ENCODE measurements at places on chromosomes 2 and 18.

- DNase-seq = no peak
Observed at GRCh38 chr2:190912726-190913125, 32.1 kb downstream of the GLS start.

DNA sequence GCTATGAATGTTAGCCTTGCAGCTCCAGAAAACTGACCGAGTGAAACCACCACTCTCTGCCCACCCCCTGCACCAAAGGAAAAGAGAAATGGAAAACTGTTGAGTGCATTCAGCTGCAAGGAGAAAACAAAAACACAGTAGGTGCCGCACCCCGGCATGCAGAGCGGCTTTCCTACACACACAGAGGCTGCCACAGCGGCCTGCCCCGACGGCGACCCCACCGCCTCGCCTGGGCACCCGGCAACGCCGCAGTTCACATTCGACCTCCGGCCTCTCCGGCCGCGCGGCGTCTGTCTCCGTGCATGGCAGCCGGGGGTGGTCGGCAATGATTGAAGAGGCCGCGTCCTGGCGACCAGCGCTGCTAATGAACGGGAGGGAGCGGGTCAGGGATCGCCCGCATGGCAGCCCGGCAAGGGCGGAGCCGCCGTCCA lies 417.1 kb upstream of the SALL3 start:
- no peak for DNase-seq

GRCh38 chr2:219387306-219388120 lies at the start of gene DNPEP:
Gene DNPEP (minus strand): TSS chr2:219387912. CDS start chr2:219387794, 118 bp downstream.
- DNase-seq = peak; percentile 98

GRCh38 chr2:229343661-229344060 lies 72.6 kb upstream of the PID1 start:
- DNase-seq = no peak

DNA sequence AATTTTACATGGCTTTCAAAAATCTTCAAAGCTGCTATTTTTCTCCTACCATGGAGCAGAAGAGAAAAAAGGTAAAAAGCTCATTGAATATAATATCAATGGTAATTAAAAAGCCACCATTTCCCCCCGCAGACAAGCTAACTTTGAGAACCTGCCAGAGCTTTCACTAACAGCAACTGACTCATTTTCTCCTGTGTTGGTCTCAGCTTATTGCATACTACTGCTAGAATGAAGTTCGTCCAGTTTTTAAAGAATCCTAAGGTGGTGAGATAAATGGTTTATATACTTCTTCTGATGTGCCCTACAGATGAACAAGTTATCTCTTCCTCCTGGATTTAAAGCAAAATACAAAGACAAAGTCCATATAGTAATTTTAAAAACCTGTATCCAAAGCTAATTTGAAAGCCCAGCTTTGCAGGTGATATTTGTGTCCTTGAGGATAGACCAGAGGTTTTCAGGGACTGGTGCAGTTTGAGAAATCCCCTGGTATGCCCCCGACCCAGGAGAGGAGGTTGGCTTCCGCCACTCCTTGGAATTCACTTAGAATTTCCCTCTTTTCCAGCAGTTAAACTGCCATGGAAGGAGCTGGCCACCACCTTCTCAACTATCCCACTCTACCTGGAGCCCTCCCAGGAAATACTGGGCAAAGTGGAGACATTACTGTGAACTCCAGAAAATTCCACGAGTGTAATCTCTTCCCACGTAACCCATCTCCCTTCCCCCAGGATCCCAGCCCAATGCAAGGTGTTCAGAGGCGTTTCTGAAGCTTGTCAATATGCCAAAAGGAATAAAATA lies 17.5 kb downstream of the YPEL5 start:
- no peak for DNase-seq

GRCh38 chr2:176755537-176756135 lies 457.0 kb upstream of the HNRNPA3 start:
- DNase-seq = no peak

DNA sequence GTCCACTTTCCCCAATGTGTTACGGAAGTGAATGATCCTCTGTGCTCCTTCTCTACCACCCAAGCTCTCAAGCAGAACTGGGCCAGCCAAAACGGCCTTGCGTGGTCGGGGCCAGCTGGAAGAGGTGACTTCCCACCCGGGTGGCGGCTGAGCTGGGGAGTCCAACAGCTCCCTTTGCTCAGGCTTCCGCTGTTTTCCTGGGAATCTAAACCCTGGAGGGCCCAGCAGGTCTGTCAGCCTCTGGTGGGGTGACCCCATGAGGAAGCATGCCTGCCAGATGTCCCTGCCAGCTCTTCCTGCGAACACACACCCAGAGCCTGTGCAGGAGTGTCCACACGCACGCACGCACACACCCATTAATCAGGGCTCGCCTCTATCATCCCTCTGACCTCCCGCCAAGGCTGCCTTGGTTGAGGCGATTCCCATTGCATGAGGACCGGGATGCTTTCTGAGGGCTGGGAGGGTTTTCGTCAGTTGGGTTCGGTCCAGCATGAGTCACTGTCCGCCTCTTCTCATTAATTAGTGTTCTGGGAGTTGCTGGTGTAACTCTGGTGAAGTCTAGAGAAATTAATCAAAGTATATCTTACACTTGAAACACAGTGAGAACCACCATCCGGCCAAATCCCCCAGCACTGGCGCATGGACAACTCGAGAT lies 90.6 kb downstream of the TWIST2 start:
- no peak for DNase-seq

DNA sequence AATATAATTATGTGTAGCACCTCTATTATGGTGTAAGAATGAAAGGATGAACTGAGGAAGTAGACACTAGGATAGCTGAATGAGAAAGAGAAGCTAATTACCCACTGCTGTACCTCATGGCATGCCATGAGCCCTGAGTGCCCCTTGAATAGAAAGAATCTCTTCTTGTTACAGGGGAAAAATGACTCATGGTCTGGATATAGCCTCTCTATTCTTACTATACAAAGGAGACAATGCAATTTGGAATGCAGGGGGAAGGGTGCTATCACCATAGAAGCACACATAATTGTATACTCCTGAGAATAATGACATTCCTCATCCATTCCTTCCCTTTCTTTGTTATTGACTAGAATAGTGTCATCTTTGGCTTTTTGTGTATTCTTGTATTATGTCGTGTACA lies 385.2 kb downstream of the CDH7 start:
- DNase-seq = no peak

DNA sequence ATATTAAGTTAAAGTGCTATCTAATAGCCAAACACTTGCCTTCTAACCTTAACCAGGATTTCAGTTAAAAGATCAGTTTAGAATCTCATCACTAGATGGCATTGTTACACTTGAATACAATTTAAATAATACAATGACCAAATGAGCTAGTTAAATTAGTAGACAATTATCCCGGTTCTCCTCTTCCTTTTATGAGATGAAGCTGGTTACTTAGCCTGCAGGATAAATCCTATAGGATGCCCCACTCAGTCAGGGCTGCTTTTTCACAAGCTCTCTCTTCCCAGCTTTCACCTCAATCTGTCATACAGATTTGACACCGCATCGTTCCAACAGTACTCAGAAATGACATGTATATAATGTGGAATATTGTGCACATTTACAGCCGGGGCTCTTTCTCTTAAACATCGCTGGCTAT lies 678.8 kb downstream of the KCNJ3 start:
- no peak for DNase-seq

GRCh38 chr18:25817546-25818237 lies 272.7 kb downstream of the SS18 start:
- DNase-seq = no peak

DNA sequence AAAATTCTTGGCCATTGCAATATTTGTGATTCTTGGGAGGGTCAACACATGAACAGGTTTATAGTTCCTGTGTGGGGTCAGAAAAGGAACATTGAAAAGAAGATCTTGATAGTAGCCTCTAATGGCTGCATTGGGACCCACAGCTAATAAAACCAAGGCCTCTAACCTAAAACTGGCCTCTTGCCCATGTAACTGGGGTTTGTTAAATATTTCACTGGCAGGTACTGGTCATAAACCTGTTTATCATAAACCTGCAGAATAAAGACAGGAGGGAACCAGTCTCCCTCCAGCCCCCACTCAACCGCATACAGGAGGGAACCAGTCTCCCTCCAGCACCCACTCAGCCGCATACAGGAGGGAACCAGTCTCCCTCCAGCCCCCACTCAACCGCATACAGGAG lies 125.3 kb downstream of the PXDN start:
- DNase-seq = no peak

DNA sequence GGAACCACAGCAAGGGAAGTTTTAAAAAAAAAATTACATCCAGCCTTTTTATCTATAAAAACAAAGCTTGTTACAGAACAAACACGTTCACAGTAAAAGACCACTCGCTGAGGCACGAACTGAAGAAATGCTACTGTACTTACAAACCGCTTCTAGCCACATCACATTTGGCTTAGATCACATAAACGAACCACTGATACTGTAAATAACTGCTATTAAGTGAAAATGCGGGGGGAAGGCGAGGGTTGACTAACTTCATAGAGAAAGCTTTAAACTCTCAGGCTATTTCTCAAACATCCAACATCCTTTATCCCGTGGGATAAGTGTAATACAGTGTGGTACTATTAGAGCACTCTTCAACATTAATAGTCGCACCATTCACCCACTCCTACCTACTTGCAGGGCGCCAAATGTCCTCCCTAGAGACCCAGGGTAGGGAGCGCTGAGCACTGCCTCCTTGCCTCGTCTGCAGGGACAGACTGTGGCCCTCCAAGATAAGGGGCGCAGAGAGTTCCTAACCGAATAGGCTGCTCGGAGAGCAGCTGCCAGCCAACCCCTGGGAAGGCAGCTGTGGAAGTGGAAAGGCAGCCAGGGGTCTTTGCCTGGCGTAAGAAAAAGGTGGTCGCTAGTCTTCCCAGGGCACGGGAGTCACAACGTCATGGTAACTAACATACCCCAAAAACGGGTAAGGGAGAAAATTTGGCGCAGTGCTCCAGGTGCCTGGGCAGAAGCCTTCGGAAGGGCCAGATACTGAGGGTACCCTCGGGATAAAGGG lies 854 bp downstream of the GPR155 start:
- DNase-seq = no peak

DNA sequence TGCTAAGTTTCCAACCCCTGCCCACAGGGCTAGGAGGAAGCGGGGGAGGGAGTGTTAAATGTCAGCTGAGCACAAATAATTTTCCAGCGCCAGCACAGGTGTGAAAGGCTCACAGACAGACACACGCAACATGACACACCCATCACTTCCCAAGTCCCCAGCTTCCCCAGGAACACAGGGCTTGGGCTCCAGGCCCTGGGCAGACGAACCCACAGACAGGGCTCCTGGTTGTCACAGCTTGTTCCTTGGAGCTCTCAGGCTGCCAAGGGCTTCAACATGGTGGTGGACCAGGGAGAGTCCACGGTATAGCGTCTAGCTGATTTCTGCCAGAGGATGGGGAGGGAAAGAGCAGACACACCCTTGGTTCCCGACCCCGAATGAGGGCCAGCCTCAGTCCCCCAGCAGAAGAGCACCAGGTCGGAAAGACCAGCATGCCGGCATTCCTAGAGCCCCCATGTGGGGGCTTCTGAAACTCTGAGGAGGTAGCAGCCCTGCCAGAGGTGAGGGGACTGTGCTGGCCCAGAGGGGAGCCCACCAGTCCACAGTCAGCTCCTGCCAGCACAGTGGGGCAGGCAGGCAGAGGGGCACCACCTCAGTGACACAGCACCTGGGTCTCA lies 1.9 kb downstream of the DUSP2 start:
- DNase-seq = no peak

DNA sequence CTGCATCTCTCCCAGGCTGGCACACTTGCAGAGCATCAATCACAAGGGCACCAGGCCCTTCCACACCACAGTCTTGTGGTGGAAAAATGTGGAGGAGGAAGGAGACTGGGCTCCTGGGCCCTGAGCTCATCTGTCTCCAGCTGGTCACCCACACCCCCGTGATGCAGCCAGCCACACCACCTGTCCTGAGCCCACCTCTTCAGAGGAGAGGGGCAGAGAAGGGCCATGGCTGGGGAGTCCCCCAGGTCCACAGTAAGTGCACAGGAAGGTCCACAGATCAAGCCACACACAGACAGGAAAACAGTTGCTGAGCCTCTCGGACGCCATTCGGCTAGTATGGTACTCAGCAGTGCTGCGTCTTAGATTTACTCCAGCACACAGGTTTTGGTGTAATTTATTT lies 203.5 kb upstream of the SALL3 start:
- DNase-seq = no peak

DNA sequence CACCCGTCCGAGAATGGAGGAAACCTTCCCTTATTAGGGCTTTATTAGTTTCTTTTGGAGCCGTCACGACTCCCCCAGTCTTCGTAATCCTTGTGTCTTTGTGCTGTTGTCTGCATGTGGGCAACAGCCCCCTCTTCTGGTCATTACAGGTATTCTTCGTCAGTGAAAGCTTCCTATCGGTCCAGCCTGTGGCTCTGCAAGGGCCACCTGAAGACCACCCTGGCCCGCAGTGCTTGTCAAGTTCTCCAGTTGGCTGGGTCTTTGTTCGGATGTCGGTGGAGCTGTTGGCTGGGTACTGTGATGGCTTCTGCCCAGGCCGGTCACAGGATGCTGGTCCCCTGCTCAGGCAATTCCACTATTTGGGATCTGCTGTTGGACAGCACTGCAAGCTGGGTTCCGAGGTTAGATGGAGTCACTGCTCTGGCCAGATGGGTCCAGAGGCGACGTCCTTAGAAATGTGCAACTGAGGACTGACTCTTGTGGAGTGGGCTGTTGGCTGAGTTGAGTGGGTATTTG lies 19.2 kb downstream of the E2F6 start:
- peak; percentile 11 for DNase-seq

DNA sequence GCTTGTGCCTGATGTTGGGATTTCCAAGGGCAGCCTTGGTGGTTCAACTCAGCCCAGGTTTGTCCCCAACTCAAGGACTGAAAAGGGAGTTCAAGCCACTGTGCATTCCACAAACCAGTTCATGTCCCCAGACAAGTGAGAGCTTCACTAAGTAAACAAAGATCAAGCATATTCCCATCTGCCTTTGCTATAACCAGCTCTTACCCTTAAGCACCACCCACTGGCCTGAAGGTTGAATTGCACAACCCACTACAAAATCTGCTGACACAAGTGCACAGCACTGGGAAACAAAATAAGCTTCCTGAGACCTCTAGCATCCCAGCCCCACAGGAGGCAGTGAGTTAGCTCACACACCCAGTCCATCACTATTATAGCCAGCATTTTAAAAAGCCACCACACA lies 516.7 kb downstream of the NR4A2 start:
- no peak for DNase-seq

DNA sequence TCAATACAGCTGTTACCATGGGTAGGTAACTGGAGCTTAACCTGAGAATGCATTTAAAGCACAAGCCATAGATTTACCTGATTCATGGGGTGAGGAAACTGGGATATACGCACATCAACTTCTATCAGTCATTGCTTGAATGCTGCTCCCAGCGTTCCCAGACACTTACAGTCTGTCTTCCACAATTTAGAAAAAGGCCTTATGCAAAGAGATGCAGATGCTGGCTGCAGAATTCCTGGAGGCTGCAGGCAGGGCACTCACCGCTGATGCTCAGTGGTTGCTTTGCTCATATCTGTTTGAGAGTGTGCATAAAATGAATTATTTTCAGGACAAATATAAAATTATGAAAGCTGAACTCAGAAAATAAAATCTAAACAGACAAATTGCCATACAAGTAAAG lies 950.7 kb upstream of the PIK3C3 start:
- no peak for DNase-seq

GRCh38 chr2:16186661-16187481 lies 246.5 kb downstream of the MYCN start:
- DNase-seq = no peak
